ENCODE measurements at places on chromosomes 3 and 15.

DNA sequence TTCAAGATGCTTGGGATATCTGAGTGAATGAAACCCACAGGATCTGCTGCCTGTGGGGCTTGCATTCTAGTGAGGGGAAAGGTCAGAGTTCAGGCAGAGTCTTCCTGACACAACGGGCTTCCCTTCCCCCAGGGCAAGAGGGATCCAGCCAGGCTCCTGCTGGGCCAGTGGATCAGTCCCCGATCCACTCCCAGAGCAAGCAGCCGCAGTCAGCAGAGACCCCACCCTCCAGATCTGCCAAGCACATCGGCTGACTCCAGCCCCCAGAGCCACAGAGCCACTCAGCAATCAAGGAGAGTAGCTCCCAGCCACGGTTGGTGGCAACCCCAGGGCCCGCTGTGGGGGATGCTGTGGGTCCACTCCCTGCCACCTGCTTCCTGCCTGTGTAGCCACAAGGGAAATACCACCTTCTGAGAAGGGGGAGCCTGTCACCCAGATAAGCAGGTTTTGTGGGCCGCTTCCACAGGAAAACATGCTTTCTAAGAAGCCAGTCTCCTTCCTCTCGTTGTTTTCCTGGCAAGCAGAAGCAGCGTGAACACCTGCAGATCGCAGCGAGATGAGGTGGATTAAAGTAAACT is 44.9 kb downstream of the CPN2 start:
- DNase-seq: no peak

DNA sequence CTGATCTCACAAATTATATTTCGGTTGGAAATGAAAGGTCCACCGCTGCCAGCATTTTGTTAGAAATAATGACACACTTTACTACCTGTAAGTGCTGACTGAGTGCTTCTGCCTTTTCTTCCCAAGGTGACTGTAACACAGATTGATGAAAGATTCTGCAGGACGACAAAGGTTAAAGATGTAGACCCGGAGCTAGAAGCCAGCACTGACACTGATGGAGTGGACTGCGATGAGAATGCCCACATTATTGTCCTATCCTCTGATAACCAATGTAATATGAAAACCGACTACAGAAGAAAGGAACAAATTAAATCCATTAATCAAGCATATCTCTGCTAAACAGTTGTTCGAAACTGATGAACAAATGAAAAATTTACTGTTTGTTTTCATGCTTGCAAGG is 666.5 kb downstream of the GBE1 start:
- DNase-seq: no peak

GRCh38 chr3:23161896-23162570 is 41.1 kb upstream of the UBE2E2 start:
- DNase-seq: no peak

- no peak for DNase-seq
Measured at GRCh38 chr3:78476076-78476475, 1291.7 kb downstream of the ROBO1 start.

- no peak for DNase-seq
Measured at GRCh38 chr3:132317229-132317948, at the start of gene ACP3. ACP3 (plus strand) TSS chr3:132317407; CDS start chr3:132317457, 50 bp downstream.

- no peak for DNase-seq
Measured at GRCh38 chr3:53293867-53294266, 38.0 kb upstream of the TKT start.

- no peak for DNase-seq
Measured at GRCh38 chr3:20395692-20396091, 209.7 kb upstream of the SGO1 start.

- no peak for DNase-seq
Measured at GRCh38 chr3:63914312-63914711, 2.1 kb upstream of the SCAANT1 start.

GRCh38 chr3:82293867-82294266 is 532.4 kb upstream of the GBE1 start:
- no peak for DNase-seq

DNA sequence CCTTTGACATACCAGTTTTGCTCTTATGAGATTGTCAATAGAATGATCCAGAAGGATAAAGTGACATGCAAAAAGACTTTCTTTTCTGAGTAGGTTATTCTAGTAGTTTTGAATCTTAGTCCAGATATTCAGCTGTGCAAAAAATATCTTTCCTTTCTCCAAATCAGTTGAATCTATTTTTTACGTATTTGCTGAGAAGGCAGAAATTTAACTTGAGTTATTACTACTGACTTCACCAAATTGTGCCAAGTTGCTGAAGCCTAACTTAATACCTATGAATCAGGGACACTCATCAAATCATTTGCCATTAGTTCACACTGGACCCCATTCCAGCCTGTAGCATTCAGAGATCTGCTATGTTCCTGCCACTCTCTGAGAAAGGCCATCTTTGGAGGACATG is 215.6 kb downstream of the EPHA6 start:
- DNase-seq: no peak

DNA sequence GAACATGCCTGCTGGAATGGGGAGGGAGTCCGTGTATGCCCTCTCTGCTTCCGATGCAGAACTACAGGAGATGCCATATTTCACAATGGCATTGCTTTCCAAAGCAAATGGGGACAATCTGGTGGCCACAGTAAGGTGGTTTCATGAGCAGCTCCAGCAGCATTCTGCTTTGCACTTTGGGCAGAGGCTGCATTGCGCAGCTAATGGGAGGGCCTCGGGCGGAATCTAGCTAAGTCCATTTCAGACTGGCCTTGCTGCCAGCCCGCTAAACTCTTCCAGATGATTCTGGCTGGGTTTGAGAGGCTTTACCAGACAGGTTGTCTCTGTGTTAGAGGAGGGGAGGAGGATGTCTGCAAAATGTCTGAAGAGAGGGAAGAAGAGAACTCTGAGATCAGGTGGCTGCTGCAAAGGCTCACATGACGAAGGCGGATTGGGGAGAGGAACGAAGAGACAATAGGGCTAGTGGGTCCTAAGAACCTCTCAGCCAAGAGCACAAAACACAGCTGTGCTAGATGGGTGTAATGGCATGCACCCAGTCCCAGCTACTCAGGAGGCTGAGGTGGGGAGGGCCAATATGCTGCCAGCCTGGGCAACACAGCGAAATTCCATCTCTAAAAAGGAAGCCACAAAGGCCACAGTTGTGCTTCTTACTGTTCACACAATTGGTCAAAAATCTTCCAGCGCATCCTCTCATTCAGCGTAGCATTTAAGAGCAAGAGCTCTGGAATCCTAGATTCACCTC is 63.7 kb downstream of the BDH1 start:
- no peak for DNase-seq

DNA sequence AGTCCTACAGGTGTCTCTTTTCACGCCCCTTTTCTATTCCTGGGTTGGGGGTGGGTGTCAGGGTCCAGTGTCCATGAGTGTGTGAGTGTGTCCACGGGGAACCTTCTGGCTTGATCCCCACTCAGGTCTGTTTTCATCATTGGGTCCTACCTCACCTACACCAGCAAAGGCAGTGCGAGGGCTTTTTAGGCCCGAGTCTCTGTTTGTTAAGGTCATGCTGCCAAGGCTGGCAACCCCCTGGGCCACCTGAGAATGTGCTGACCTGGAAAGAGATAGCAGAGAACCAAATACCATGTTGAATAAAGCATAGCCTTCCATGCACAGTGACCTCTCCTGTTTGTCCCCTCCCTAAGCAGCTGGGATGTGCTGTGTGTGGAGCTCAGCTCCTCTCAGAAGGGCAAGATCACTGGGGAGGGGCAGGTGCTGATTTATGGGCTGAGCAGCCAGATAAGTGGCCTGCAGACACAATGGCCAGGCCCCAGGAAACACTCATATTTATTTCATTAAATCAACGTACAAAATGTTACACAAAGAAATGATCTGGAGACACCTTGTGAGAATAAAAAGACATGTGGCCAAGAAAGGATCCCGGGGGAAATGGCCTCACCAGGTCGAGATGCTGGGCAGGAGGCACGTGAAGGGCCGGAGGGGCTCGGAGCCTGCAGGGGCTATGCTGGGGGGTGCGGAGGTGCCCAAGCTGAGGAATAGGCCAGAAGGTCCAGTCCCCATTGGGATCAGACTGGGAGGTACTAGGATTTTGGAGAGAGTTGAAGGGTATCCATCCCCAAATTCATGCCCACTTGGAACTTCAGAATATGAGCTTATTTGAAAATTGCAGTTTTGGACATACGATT is 36.1 kb downstream of the RAB6B start:
- DNase-seq: no peak

- DNase-seq: no peak
Measured at GRCh38 chr3:129525341-129525968, 3.0 kb upstream of the RHO start.

GRCh38 chr3:119316313-119316670 is 22.1 kb downstream of the ARHGAP31 start:
- no peak for DNase-seq

GRCh38 chr3:106403371-106404145 is 534.7 kb upstream of the CBLB start:
- no peak for DNase-seq

DNA sequence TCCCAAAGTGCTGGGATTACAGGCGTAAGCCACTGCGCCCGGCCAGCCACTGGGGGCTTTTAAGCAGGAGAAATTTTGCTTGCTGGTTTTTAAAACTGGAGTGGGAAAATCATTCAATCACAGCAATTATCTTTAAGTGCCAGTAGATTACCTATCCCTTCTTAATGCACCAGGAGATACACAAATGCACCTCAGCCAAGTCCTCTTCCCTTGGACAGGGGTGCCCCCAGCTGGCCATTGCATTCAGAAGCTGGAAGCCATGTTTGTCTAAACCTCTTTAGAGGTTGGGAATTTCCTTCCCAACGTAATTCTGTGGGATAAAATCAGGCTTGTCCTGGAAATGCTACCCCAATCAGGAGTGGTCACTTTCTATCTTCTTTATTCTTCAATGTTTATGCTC is 26.6 kb downstream of the MIX23 start:
- no peak for DNase-seq

GRCh38 chr15:52183562-52184173 is 7.5 kb downstream of the GNB5 start:
- no peak for DNase-seq

DNA sequence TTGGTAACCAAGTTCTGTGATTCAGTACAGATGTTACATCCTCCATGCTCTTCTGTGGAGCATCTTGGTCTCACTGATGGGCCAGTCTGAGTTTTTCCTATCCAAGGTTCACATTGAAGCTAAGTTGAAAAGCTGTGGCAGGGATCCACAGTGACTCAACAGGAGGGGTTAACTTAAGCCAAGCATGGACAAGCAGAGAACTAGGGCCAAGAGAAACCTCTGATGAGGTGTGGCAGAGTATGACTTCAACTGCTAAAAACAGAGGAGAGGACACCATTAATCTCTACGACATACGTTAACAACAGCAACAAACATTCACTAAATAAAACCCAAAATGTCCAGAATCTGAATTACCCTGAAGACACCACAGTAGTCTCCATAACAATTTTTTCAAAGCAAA is 268.1 kb upstream of the UBE2E2 start:
- DNase-seq: no peak

DNA sequence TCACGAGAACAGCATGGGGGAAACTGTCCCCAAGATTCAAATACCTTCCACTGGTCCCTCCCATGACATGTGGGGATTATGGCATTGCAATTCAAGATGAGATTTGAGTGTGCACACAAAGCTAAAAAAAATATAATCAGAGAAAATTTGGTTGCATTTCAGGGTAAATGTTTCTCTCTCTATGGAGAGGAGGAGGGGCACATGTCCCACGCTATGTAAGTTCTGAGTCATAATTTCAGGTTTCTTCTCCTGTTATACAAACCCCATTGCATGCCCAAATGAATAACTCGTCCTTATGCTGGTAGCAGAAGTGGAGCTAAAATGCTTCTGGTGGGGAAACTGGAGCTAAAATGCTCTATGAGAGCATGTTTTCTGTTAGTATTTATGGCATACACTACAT is 209.7 kb upstream of the DCBLD2 start:
- no peak for DNase-seq

DNA sequence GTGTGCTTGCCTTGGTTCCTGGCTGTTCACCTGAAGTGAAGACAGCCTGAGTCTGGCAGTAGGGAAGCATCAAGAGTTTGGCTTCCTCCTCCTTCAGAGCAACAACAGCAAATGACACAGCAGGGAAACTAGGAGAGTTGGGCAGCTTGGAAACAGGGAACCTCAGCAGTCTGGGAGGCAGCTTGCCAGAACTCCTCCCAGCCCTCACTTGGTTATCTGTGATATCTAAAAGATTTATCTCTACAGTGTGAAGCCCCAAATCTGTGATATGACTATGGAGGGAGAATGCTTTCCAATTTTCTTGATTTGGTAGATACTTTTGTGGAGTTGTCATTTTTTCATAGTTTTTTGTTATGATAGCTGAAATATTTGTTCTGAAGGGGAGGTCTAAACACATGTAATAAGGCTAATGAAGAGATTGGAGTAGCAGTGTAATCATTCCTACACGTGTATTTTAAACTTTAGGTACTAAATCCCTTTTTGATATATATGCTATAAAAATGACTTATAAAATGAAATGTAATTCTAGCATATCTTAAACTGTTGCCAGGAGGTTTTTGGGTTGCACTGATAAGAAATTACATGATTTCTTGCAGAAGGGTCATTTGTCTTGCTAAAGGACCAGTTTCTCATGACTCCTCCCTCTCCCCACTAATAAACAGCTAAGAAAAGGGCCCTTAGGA is 20.8 kb downstream of the UBE2E1 start:
- DNase-seq: no peak

- no peak for DNase-seq
Measured at GRCh38 chr3:111895071-111895470, 36.0 kb downstream of the PHLDB2 start.

DNA sequence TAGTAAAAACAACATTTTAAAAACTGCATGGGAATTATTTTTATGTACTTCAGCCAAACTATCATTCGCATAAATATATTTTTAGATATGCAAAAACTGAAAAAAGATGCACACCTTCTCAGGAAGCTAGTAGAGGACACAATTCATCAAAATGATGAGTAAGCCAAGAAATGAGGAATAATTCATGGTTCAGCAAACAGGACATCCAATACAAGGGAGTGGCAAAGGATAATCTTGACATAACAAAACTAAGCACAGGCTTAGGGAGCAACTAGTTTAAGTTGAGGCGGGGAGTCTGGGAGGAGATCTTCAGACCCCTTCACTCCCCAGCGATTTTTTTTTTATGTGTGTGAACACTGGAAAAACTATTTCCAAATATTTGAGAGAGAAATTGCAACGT is 93.7 kb downstream of the ZNF280D start:
- DNase-seq: no peak

DNA sequence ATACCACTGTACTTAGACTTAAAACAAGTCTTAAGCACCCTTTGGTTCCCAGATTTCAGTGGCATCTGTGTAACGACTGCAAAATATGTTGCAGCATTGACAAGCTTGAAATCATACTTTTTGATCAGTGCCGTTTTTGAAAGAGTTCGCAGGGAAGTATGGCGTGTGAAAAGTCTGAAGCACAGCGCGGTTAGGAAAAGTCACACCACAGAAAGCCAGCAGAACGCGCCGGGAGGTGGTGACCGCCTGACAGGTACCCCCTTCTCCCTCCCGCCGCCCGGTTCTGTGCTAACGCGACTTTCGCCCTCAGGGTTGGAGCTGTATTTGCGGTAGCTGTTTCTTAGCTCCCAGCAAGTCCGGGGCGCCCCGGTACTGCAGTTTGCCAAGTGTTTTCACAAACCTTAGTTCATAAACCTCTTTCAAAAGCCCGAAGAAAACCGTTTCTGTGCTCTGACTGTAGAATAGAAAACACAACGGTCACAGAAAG is 481 bp upstream of the CRYBG3 start:
- DNase-seq: peak; percentile 32

Data from stimulated activated CD8-positive, alpha-beta memory T cell treated with anti-CD3 and anti-CD28 coated beads, Interleukin-2, amount 100 ng/mL, for 48 hours (primary cell).